ENCODE measurements at places on chromosomes 11 and 22.

GRCh38 chr11:128465531-128465930 is 121.8 kb downstream of the ETS1 start:
- DNase-seq, result no peak

- no peak for DNase-seq
These were observed 788 bp downstream of the DRD4 start for GRCh38 chr11:637593-638521.

DNA sequence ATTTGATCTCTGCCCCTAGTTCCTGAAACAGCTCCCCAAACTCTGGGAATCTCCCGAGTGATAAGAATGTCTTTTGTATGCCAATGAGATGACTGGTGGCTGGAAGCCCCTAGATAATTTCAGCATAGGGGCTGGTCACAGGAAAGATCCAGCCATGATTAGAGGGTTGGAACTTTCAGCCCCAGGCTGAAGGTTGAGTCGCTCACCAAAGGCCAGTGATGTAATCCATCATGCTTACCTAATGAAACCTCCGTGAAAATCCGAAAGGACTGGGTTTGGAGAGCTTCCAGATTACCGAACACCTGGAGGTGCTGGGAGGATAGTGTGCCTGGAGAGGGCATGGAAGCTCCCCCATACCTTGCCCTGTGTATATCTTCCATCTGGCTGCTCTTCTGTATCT is 26.0 kb downstream of the LRRC32 start:
- no peak for DNase-seq

DNA sequence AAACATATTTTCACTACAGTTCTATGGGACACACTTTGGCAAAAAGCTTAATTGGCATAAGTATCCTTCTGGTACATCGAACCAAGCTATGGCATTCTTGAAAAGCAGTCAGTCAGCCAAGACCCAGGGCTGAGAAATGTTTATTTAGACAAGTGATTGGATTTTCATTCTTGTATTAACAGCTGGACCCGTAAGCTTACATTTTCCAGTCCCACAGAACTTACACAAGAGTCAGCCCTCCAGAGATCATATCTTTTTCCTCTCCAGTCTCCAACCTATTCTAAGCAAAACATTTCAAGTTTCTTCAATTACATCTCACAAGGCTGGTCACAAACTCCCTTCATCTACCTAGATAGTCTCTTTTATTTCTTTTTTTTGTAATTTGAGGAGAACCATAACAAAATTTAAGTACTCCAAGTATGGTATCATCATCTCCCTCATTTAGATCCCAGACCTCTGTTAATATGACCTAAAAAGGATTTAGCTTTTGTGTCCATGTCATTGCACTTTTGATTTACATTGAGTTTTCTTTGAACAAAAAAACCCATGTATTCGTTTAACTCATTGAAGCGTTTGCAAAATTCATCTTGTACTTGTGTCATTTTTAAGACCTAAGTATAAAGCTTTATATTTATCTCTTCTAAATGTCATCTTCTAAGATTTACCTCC is 67.9 kb upstream of the GRK3 start:
- DNase-seq, result no peak

GRCh38 chr11:37861671-37862070 is 1263.6 kb upstream of the RAG2 start:
- DNase-seq, result no peak

DNA sequence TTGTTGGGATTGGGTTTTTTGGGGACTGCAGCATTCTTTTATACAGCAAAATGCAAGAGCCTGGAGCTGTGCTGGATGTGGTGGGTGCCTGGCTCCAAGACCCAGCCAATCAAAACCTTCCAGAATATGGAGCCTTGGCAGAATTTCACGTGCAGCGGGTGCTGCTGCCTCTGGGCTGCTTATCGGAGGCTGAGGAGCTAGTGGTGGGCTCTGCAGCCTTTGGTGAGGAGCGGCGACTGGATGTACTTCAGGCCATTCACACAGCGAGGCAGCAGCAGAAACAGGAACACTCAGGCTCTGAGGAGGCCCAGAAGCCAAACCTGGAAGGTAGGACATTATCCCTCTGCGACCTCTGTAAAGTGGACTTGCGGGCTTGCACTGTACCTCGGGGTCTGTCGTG is 5.6 kb downstream of the PEX26 start:
- DNase-seq, result no peak

- DNase-seq, result no peak
These were observed 459.9 kb downstream of the OPCML start for GRCh38 chr11:133072378-133072777.

DNA sequence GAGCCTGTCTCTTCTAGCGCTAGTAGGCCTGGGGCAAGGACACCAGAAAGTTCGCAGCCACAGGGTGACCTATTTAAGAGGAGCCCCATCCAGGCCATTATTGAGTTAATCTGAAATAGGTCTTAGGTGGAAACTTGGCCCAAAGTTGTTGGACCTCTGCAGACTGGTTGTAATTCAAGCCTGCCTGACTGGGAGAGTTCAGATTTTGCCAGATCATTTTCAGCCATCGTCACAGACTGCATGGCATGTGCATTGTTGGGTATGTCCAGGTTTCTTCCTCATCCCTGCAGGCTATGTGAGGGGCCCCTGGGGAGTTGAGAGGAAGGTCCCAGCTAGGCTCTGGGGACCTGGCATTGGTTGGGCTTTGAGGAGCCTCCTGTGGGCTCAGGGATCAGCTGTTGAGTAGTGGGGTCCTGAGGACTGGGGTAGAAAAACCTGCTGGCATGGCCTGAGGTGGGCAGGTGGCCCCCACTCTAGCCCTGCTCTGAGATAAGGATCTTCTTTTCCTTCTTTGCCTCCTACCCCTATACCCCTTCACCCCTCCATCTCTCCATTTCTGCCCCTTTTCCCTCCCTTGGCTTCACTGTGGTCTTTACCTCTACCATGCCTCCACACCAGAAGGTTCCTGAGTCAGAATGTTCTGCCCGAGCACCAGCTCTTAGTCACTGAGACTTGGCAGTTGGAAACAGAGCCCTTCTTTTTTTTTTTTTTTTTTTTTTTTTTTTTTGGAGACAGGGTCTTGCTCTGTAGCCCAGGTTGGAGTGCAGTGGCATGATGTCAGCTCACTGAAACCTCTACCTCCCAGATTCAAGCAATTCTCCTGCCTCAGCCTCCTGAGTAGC is 112.7 kb downstream of the MORC2 start:
- DNase-seq, result no peak

GRCh38 chr22:30694640-30695350 is at the start of gene OSBP2:
Gene OSBP2, plus strand, starts transcription at chr22:30694874. Its CDS starts 36 bp downstream, at chr22:30694910.
- peak; percentile 47 for DNase-seq
